ENCODE measurements at places on chromosomes 2 and 18.

DNA sequence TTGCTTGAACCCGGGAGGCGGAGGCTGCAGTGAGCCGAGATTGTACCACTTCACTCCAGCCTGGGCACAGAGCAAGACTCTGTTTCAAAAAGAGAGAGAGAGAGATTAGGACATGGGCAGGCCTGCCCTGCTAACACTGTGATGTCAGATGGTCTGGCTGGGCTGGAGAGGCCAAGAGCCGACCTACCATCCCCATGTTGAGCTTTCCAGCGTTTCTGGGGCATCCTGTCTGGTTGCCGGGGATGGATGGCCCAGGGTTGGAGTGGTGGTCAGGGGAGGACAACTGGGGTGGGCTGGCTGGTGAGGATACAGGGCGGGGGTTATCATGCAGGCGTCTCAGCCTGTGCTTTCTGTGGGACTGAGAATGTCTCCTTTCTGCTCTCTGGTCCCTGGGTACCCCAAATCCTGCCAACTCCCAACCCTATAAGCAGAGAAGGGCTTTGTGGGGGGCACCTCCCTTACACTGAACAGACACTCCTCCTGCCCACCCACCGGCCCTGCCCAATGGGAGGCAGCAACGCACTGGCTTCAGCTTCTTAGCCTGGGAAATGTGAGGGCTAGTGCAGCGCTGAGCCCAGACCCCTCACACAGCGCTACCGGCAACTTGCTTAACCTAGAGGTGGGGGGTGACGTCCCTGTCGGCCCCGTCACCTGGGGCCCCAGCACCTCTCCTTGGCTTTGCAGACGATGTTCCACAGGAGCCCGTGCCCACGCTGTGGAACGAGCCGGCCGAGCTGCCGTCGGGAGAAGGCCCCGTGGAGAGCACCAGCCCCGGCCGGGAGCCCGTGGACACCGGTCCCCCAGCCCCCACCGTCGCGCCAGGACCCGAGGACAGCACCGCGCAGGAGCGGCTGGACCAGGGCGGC is 5.4 kb downstream of the SNORC start:
- no peak for DNase-seq

DNA sequence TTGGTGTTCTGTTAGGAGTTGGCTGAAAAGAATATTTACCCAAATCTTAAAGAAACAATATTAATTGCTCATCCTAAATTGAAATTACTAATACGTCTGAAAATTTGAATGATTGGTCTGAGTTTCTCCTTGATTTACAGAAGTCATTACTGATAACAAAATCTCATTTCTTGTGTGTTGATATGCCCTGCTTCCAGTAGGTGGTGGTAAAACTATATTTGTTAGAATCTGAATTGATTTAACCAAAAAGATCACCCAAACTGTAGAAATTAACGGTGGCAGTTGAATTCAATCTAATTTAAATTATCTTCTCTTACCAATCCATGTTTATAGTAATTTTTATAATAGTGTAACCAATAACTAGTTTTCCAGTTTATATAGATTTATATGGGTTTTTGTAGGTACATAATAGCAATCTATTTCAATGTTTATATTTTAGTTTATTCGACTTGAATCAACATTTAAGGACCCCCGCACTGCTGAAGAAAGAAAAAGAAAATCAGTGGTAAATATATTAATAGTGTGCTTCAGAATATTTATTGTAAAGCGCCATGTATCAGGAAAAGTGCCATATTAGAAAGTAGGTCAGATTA is 38.3 kb downstream of the PAPOLG start:
- no peak for DNase-seq

DNA sequence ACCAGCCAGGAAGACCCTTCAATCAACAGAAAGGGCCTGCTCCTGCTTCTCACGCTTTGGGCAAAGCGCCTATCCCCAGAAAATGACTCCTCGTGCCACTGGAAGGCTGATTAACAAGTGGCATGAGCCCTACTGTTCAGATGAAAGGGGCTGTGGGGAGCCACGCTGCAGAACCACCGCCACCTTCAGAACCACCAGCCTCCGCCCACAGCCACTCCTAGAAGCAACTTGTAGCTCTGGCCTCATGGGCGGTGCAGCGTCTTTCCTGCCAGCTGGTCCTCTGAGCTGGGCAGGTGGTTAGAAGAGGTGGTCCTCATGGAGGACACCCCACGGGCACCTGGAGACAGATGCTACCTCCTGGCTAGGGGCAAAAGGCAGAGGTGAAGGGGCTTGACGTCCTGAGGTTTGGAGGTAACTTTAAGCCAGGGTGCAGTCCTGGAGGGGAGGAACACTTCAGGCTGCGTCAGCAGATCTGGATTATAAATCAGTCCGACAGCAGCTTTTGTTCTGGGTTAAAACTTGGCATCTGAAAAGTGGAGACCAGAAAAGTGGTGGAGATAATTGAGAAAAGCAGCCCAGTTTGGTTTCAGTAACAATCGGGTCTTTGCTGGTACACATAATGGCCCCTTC is 861 bp upstream of the SEMA4C start:
- peak; percentile 55 for DNase-seq

- no peak for DNase-seq
These were observed 7.0 kb downstream of the TAF4B start for GRCh38 chr18:26233208-26233607.

DNA sequence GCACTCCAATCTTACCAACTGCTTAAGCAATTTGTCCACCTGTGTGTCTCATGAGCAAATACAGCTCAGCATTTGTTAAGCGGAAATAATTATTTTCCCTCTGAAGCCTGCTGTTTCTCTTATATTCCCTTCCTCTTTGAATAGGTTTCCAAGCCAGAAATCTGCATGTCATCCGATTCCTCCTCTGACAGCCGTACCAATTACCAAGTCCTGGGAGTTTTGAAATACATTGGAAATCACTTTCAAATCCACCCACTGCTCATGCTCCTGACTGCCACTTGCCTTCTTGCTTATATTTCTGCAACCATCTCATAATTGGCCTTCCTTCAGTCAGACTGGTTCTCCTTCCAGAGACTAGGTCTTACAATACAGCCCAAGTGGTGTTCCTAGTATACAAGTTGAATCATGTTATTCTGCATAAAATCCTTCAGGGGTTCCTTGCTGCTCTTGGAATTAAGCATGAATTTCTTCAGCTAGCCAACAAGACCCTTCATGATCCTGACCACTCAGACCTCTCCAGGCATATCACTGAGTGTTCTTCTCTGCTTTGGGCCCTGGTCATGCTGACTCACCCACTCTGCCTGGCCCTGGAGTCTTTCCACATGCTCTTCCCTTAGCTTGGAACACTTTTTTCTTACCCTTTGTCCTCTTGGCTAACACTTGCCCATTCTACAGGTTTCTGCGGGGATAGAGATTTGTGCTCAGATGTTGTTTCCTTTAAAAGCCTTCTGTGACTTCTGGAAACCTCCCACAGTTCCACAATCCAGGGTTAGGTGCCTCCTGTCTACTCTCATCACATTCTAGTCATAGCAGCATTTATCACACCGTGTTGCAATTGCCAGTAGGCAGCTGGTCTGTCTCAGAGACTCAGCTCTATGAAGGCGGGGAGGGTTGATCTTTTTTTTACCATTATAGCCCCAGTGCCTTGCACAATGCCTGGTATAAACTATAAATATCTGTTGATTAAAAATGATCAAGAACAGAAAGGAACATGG is 157.6 kb downstream of the ARL6IP6 start:
- no peak for DNase-seq

DNA sequence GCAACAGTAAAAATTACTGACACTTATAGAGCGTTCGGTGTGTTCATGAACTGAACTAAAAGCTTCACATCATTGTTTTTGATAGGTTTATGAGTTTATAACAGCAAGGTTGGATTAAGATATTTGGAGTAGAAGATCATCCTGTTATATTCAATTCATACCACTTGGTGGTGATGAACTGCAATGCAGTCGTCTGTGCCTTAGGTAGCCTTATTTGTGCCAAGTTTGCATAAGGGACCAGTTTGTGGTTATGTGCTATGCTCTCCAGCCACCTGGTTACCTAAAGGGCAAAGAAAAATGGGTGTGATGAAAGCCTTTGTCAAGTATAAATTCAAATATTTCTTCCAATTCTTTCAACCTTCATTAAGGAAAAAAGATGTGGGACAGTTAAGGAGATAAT is 150.9 kb upstream of the KCNH7 start:
- no peak for DNase-seq

- DNase-seq, result no peak
These were observed 32.2 kb upstream of the CREB1 start for GRCh38 chr2:207497596-207497995.

DNA sequence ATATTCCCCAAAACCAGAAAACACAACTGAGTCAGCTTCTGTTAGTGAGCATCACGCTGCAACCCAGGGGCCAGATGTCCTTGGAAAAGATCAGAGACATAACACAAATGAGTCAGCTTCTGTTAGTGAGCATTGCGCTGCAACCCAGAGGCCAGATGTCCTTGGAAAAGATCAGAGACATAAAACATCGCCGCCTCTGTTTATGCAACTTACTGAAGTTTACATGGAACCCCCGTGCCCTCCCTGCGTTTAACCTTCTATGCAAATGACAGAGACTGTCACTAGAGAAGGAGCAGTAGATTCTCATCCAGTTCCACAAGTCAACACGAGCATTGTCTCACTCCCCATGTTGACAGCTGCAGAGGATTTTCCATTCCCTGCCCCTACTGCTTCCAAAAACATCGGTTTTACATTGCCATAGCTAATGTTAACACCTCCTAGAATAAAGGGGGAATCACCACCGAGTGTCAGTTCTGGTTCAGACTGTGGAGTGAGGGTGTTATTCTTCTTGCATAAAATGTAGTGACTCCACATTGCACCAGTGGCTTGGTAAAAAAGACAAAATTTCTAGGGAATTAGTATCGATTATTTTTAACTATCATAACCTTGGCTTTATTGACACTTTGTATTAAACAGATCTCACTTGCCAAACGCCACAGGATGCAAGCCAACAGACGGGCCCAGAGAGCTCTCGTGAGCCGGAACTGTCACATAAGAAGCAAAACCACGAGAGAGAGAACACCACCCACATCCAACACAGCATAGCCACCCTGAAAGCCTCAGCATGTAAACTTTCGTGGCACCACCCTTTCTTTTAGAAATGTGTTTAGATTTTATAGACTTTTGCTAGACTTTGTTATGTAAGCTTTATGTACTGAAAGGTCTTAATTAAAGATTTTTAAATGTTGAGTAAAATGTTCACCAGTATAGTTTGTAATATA is 87.7 kb downstream of the SH3YL1 start:
- peak; percentile 28 for DNase-seq

DNA sequence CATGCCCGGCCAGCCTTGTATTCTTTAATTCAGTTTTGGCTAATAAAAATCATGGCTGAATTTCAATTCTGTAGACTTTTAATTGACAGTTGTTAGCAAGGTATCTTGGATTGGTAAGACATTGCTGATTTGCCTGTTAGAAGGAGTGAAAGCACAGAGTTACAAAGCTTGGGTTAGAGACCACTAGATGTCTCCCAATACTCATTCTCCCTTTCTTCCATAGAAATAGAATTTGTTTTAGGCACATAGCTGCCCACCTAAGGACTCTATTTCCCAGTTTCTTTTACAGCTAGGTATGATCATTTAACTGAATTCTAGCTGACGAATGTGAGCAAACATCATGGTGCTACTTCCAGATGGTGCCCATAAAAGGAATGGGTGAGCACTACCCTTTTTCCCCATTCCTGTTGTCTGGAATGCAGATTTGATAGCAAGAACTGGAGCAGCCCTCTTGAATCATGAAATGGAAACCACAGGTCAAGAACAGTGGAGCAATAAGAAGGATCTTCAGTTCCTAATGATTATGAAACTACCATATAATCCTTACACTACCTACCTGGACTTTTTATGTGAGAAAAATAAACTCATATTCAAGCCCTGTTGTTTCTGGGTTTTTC is 17.5 kb downstream of the PECR start:
- DNase-seq, result no peak

GRCh38 chr2:179974761-179975160 is 32.3 kb downstream of the CWC22 start:
- DNase-seq, result no peak

DNA sequence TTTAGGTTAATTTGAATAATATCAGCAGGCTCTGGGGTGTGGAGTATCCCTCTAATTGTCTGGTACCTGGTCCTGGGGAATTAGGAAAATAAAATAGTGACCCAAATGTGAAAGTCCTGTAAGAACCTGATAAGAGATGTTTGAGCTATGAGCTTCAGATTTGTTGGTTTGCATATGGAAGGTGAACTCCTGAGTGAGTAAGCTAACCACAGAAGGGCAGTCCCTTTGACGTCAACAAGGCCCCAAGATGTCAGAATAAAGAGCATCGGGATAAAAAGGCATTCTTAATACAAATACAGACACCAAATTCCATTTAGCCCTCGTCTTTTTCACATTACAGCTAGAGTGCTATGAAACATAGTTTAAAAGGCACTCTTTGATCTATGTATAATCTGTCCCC is 1366.3 kb upstream of the TMEFF2 start:
- DNase-seq, result no peak

GRCh38 chr2:212672186-212672585 is 133.6 kb upstream of the ERBB4 start:
- DNase-seq, result no peak

DNA sequence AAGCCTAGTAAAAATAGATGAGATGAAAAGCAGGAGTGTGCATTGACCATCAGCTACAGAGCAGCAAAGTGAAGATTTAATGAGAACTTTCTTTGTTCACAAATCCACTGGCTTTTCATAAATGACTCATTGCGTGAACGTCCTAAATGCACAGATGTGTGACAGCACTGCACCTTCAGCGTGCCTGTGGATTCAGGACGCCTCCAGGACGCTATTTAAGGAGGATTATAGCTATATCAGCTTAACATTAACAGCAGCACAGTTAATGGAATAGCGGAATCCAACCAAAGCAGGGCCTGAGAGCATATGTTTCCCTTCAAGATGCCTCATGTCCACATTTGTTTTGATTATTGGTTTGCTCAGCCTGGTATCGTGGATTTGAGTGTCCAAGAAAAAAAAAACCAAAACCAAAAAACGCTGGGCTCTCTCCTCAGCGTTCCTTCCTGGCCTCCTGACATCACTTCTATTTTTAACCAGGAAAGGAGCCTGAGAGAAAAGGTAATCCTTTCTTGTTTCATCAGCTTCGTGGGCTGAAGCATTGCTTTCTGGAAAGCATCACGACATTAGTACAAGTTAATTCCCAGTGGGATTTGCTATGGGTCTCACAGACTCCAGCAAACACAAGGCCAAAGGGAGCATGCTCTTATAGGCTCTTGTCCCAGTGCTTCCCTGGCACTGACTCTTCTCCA is 447.0 kb upstream of the SMIM21 start:
- DNase-seq, result no peak

DNA sequence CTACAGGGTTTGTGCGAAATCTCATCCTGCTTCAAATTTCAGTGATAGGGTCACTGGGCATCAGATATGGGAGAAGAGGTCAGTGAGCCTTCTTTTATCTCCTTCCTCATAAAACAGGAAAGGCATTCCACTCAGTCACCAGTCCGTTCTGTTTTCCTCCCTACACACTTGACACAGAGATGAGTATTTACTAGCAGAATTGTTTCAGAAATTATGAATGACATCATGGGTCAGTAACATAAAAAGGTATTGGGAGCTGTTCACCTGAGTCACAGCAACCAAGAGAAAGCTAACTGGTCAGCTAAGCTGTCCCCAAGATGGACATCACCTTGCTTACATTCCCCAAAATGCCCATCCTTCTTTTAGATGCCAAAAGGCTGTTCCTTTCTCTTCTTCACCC is 96.3 kb downstream of the ACVR1 start:
- no peak for DNase-seq

- DNase-seq, result no peak
These were observed 757 bp downstream of the HDHD2 start for GRCh38 chr18:47149457-47150028.
